ENCODE measurements at places on chromosomes 16 and 17.

DNA sequence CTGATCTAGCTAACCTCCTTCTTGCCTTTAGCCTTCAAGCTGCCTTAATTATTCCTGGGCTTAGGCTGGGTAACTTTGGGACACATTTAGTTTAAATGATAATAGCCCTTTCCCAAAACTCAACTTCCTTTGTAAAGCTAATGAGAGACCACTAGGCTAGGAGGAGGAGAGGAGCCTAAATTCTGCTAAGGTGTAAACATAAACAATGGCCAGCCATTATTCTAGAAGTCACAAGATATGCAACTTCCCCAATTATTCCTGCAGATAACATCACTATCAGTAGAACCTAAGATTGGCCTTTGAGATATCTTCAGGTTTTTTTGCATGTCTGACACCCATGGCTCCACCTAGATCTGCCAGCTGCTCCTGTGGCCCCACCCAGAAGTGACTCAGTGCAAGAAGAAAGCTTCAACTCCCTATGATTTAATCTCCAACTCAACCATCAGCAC, 131.2 kb upstream of the FAM20A start:
- no peak for DNase-seq

GRCh38 chr16:59370717-59371116, 636.6 kb upstream of the GOT2 start:
- DNase-seq, result no peak

- no peak for DNase-seq
Observed at GRCh38 chr16:10852286-10852685, 24.7 kb upstream of the CIITA start.

DNA sequence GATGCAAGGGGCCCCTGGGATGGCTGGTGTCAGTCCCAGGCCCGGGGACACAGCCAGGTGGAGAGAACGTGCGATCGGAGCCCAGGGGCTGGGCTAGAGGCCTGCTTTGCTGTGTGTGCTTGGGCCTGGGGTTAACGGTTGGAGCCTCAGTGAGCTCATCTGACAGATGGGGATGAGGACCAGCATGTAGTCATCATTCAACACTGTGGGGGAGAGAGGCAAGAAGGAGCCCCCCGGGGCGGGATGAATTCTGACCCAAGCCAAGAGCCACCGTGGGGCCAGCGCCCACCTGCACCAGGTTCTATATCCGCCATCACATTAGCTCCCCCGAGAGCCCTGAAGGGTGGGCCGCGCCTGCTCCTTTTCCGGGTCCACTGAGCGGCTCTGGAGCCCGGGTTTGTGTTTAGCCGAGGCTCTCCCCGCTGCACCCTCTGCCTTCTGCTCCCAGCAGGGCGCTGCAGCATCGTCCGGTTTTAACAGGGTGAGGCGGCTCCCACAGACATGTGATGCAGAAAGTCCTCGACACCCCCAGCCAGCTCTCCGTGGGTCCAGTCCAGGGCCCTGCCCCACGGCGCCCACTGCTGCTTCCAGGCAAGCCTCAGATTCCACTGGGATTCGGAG, 365.7 kb downstream of the SEC14L1 start:
- DNase-seq, result no peak

GRCh38 chr17:72434991-72435618, 314.3 kb downstream of the SOX9 start:
- DNase-seq, result no peak

DNA sequence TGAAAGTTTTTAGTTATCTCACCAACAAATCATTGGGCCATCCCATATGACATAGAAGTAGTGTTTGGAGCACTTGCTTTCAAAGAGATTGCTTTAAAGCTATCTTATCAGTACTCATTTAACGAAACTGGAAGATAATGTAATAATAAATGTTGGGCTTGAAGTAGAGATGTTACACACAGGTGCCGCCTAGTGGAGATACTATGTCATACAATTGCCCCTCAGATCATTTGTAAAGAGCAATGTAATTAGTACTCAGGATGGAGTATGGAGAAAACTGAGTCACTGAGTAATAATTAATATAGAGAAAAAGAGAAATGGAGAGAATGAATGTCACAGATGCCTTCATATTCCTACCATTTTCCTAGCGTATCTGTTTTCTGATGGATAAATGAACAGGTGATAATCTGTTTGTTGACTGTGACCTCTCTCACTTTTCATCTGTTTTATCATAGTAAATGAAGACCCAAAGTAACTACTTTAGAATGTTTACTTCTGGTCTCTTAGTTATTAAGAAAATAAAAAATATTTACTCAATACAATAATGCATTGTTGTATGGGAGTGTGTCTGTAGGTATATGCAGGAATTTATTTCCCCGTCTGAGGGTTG, 80.4 kb downstream of the EFCAB5 start:
- DNase-seq, result no peak

- DNase-seq, result no peak
Observed at GRCh38 chr17:63549289-63549945, 860 bp upstream of the DCAF7 start.

- no peak for DNase-seq
Observed at GRCh38 chr16:53781023-53781605, 77.2 kb downstream of the FTO start.

DNA sequence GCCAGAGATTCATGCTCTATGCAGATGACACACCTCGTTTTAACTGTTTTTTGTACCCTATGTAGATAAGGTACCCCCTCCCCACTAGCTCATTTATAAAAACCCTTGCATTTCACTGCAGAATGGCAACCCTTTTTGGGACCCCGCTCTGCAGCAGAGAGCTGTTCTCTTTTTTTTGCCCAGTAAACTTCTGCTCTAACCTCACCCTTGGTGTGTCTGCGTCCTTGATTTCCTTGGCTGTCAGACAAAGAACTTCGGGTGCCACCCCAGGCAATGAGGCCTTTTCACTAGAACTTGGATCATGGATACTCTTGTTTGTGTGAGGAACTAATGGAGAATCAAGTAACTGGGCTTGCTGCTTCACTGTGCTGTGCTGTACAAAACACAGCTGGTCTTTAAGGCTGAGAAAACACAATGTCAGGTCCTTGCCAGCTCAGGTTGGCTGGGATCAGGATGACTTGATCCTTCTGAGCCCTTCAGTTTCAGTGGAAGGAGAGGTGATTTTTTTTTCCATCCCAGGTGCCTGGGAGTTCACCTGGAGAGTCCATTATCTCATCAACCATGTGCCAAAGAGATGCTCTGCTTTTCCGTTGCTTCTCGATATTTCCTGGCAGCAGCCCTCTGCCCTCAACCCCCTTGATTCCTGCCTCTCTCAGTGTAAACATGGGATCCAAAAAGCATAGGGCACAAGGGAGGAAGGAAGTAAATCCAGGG, 133.2 kb upstream of the FAM20A start:
- DNase-seq, result no peak

- DNase-seq, result no peak
Observed at GRCh38 chr17:58639681-58640080, 52.2 kb downstream of the TEX14 start.

- no peak for DNase-seq
Observed at GRCh38 chr16:2692948-2693651, 10.8 kb downstream of the KCTD5 start.

DNA sequence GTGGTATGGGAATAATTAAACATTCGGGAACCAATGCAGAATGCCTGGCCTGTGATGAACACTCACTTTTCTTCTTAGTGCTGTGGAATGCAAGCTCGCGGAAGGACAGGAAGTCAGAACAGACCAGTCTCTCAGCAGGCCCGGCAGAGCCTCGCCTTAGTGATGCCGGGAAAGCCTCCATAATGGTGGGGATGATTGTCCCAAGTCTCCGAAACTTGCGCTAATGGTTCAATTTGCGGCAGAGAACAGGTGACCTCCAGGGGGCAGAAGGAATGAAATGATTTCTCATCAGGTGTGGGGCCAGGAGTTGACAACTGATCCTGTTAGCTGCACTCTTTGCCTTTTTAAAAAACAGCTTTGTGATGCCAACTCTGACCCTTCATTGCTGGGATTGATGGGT, 170.6 kb downstream of the GSG1L start:
- DNase-seq, result no peak

- DNase-seq, result no peak
Observed at GRCh38 chr17:45974916-45975630, 24.0 kb upstream of the STH start.

DNA sequence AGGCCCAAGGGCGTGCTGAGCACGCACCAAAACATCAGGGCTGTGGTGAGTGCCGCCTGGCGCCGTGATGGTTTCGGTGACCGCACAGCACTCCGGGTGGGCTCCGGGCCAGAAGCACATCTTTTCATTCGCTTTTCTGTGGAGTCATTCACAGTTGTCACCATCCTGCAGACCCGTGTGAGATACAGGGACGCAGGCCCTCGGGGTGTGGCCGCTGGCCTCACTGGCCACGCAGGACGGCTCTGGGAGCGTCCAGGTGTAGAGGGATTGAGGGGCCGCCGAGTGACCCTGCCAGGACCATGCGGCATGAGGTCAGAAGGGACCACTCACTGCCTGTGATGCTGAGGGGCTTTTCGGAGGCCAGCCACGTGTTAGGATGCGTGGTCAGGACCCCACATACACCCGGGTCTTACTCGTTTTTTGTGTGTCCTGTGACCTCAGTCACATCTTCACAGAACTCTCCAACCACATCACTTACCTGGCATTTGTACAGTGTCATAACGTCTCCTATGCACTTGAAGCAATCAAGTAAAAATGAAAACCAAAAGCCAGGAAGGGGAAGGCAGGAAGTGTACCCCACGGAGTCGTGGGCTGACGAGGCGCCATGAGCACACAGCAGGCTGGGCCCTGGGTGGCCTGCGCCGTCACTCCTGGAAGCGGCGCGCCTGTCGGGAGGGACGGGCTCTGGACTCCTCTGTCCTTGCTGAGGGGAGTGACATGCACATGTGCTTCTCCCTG, 7.8 kb downstream of the ACSF3 start:
- no peak for DNase-seq

GRCh38 chr17:38673707-38674013, 1.1 kb downstream of the EPOP start:
- no peak for DNase-seq

GRCh38 chr17:65893692-65894279, 298.1 kb downstream of the CEP112 start:
- no peak for DNase-seq

GRCh38 chr17:65533852-65534457, 27.5 kb downstream of the AXIN2 start:
- no peak for DNase-seq

DNA sequence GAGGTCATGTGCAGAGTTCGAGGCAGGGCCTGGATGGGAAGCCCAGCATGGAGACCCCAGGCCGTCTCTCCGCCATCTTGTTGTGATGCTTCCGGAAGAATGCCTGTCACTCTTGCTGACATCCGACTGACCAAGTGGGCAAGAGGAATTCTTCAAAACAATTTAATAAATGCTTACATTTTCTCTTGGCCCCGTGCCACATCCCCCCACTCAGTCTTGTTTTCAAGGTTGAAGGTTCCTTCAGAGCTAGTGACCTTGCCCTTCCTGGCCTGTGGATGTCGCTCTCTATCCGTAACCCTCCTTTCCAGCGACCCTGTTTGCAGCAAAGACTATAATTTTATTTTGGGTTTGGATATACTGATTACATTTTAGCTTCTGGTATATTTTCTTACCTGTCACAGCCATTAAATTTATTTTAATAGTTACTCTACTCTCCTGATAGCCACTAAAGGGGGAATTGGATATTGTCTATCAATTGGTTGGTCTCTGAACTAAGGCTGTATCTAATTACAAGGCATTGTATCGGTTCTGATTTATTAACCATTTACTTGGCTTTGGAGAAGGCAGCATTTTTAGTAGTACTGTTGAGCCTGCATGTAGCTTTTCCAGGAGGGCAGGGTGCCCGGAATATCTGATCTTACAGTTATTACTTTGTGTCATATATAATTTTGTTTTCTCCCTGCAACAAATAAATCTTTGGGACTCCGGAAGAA, 264.5 kb downstream of the WWOX start:
- no peak for DNase-seq

DNA sequence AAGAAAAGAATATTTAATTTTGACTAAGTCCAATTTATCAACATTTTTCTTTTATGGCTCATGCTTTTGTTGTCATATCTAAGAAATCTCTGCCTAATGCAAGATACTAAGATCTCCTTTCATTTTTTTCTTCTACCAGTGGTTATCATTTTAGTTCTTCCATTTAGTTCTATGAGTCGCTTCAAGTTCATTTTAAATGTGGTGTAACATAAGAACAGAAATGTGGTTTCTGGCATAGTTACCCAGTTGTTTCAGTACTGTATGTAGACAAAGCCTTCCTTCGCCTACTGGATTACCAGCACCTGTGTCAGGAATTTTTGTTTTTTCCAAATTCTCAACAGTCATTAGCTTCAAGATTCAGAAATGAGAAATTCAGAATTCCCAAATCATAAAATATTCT, 175.7 kb downstream of the PARN start:
- DNase-seq, result no peak

- no peak for DNase-seq
Observed at GRCh38 chr17:83183951-83184506, 104.6 kb downstream of the METRNL start.

- DNase-seq, result no peak
Observed at GRCh38 chr16:73190256-73190655, 142.3 kb upstream of the ZFHX3 start.

Measured in activated CD4-positive, alpha-beta T cell treated with anti-CD3 and anti-CD28 coated beads for 1 hour (primary cell).